ENCODE measurements at places on chromosomes 13 and 19. TPM values are rescaled to one million over a fixed set of nuclear protein-coding genes. Genes with fewer than 3 reads are reported as not detected.

Gene RFPL4A
- 2.3 TPM for total RNA-seq

Gene C19orf38
- 0.38 TPM for total RNA-seq

Gene SULT2A1
- not detected for total RNA-seq

Gene RFXAP
- 2.3 TPM for total RNA-seq

Gene EHD2
- total RNA-seq = 171 TPM

Gene WDR83
- 4.9 TPM for total RNA-seq

Gene ZNF146
- 107 TPM for total RNA-seq

Gene FGF22
- not detected for total RNA-seq
